Hepatocyte (in vitro differentiated cells): ENCODE measurements at places on chromosomes 11 and 22. TPM values are rescaled to one million over a fixed set of nuclear protein-coding genes. Genes with fewer than 3 reads are reported as not detected.

DNA sequence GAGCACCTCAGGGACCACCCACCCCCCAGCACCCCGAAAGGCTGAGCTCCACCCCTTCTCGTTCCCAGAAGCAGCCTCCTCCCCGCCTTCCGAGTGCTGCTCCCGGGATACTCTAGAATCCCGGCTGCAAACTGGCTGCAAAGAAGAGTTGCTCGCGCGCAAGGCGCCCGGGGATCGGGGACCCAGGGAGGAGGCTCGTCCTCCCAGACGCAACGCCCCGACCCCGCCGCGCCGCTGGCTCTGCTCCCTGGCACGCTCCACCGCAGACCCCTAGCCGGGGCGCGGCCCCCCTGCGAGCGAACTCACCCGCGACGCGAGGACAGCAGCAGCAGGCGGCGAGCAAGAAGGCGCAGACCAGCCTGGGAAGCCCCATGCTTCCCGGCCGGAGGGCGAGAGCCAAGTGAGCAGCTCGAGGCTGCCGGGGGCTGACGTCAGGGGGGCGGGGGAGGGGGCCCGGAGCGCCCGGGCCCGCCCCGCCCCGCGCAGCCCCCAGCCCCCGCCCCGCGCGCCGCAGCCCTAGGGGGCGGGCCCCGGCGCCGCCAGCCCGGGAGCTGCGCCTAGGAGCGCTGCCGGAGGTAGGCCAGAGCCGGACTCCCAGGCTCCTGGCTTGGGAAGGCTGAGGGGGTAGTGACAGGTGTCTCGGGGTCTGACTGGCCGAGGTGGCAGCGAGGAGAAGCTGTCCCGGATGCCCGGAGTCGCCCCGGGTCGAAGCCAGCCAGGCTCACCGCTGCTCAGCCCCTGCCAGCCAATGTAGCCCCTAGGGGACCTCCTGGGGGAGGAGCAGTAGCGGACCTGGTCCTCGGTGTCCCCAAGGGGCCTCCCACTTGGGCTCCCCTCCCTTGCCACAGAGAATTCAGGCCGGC lies at the start of gene MCAM:
TSS of gene MCAM (minus strand) at position 402 of the 863 bp plus-strand sequence. CDS start at position 373, 29 bp downstream.
- DNase-seq = peak; percentile 65

- no peak for DNase-seq
These were observed 7.6 kb upstream of the MS4A10 start for GRCh38 chr11:60777572-60777971.

DNA sequence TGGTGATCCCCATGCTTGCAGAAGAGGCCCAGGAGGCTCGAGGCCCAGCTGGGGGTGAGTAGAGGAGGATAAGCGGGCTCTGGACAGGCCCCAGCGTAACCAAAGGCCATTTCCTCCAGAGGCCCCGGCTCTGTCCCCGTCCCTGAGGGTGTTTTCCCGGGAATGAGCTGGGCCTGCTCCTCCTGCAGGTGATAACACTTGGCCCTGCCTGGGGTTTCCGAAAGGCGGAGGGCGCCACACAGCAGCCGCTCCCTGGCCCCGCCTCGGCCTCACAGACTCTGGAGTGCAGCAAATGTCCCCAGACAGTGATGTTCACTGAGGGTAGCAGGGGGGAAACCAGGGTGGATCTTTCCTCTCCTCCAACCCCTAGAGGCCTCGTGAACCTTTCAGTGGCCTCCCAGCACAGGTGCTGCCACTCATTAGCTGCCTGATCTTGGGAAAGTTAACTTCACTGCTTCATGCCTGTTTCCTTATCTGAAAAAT lies 10.5 kb upstream of the MGAT3 start:
- peak; percentile 66 for DNase-seq

DNA sequence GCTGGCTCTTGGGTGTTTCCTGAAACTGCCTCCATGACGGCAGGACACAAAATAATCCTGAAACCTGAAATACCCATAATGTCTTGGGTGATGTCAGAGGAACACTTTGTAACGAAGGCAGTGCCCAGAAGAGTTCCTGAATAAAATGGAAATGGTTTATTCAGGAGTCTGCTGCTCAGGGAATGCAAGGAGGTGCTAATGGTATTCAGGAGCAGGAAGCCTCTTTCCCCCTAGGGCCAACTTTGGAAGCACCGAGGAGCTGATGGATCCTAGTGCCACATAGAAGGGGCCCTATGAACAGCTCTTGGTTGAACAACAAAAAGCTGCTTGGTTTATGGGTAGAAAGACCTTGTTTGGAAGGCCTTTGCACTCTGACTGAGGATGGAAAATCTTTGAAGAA lies 15.5 kb downstream of the TREH start:
- no peak for DNase-seq

- no peak for DNase-seq
These were observed 64.0 kb downstream of the CCDC81 start for GRCh38 chr11:86438685-86439084.

GRCh38 chr11:76459846-76460245 lies 15.0 kb downstream of the EMSY start:
- no peak for DNase-seq

- no peak for DNase-seq
These were observed 1145.1 kb downstream of the LRRC4C start for GRCh38 chr11:40314327-40314726.

HBB gene
- polyA plus RNA-seq = not detected in 2 replicates

DNA sequence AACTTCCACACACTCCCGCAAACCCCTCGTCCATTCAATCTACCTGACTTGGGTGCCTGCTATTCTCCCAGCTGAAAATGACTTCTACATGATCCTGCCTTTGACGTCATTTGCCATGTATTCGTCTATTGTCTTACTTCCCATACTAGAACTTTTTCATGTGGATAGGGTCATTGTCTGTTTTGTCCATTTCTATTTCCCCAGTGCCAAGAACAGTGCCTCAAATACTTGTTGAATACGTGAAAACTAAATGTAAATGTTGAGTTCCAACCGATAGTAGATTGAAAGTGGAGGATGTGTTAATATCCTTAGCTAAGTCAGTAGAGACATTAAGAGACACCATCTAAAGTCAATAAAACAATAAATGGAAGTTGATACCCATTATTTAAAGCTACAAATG lies 935 bp downstream of the TRIM68 start:
- DNase-seq = no peak

DNA sequence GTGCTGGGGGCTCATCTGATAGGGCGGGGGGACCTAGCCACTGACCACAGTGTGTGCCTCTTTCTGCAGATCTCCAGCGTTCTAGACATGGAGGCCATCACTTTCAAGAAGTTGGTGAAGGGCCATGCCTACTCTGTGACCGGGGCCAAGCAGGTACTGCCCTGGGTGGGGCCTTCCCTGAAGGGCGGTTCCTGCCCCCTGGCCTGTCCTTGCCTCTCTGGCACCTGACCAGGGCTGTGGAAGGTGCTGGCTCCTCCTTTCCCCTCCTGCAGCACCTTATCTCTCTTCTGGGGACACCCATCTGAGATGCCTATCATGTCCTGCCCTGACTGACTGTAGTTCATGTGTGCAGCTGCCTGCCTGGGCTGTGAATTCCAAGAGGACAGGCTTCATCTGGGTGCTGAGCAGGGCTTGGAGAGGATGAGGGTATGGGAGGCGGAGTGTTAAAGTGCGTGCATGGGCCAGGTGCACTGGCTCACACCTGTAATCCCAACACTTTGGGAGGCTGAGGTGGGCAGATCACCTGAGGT lies 5.5 kb downstream of the CAPN1 start:
- DNase-seq = no peak

OAF gene
- 73.0 and 102 TPM in 2 replicates for polyA plus RNA-seq

GRCh38 chr11:119067371-119068222 lies at the start of gene VPS11:
TSS of gene VPS11 (plus strand) at chr11:119067818. CDS start at chr11:119067824, 6 bp downstream.
- DNase-seq = peak; percentile 99

DNA sequence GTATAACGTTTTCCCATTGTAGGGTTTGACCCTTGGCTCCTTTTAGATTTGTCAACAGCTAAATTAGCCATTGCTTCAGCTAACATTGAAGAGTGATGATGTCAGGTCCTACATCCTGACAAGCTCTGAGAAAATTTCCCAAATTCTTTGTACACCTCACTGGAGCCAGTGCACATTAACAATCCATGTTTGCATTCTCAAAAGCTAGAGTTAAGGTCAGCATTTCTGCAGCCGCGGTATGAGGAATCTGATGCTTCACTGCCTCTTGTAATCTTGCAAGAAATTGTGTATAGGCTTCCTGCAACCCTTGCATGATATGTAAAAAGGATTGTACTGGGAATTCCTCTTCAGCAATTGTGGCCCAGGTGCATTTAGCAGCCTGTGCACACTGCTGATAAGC lies 33.1 kb upstream of the NCAM1 start:
- no peak for DNase-seq

IGSF22 gene
- polyA plus RNA-seq = 0.22 TPM in 1 of 2 replicates, not detected in the other

GRCh38 chr22:40405178-40406062 lies 35.0 kb downstream of the SGSM3 start:
- no peak for DNase-seq

GRCh38 chr11:109390752-109391151 lies 31.2 kb upstream of the C11orf87 start:
- DNase-seq = no peak

DNA sequence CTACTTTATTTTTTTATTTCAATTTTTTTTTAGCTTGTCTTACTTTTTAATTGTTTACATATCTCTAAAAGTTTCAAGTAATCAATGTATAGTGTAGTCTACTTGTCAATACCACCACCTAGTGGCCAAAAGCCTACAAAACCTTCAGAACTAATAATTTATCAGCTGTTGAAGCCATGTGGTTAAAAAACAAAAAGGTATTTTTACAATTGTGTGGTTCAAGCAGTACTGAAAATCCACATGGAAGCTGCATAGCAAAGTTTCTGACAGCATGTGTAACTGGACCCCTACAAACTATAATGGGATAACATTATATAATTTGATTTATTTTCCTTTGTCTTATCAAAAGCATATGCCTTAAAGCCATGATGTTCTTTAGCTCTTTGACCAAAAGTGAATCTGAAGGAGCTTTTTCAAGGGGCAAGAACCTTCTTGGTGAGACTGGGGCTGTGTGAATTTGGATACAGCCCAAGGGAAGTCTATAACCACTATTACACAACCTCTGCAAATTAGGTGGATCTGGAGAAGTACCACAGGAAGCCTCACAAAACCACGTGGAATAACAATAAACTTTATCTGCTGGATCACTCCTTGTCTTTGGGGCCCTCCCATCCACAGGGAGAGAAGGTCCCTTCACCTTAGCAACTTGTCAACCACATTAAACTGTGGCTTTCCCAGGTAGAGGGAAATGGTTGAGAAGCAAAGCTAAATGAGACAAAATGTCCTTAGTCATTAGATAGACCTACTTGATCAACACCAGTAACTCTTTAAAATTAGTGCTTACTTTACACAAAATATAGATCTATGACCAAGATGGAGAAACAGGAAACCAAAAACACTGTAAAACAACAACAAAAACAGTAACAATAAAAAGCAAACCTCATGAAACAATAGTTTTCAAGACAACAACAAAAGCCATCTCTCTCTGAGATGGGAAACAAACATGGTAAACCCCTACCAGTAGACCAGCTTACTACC lies 9.9 kb downstream of the NARS2 start:
- peak; percentile 81 for DNase-seq

- no peak for DNase-seq
These were observed 17.6 kb upstream of the AMOTL1 start for GRCh38 chr11:94750319-94751217.

SULT4A1 gene
- 1.7 and 2.8 TPM in 2 replicates for polyA plus RNA-seq

DNA sequence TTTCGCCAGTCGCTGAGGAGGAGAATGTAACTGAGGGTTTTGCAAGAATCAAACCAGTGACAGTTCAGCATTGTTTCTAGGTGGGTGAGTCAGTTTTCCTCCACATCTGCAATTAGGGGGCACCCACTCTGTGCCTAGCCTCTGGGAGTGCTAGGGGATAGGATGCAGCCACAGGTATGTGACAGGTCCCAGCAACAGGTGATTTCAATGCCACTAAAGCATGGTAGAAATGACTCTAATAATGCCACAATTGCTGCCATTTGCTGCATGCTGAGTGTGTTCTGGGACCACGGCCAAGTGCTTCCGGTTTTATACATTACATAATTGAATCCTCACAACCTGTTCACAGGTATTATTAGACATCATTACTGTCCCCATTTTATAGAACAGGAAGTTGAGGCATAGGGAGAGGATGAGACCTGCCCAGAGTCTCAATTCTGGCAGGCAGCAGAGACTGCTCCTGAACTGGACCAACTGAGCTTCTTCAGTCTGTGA lies 556 bp downstream of the CRYBB2 start:
- no peak for DNase-seq

GRCh38 chr11:28606930-28607329 lies 498.7 kb downstream of the METTL15 start:
- DNase-seq = no peak

DNA sequence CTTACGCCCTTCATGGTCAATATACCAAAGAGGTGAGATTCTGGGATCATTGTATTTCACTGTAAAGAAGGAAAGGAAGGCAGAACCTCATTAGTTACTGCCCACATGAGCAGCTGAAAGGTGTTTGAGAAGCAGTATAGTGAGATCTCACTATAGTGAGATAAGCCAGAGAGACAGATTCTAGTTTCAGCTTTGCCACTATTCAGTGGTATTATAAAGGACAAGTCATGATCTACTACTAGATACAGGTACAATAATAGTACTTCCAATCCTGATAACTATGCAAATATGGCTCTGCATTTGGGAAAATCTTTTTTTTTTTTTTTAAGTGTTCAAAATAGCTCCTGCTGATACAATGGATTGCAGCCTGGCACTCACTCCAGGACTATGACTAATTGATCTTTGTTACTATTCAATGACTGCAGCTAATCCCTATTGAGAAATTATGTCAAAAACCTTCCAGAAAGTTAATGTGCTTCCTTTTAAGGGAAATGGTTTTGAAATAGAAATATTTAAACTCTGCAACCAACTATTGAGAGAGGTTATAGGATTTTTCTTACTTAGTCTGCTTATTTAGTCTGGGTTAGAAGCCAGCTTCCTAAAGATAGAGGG lies 8.3 kb upstream of the DLAT start:
- no peak for DNase-seq

PSMA1 gene
- polyA plus RNA-seq = 214 and 243 TPM in 2 replicates

GRCh38 chr11:2097998-2098690 lies 41.0 kb downstream of the IGF2 start:
- no peak for DNase-seq

DNA sequence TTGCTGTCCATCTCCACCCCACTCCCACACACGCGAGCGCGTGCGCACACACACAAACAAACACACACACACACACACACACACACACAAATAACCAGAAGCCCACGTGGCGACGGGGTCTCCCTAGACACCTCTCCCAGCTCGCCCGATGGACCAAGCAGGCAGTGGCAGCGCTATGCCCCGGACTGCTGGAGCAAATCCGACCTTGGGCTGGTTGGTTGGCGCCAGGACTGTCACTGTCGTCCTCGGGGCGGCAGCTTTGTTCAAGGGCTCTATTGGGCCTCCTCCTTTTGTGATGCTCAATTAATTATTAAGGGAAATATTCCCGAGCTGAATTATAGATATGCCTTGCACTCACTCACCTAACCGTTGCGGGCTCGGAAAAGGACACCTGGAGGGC lies 1.7 kb upstream of the KCNA4 start:
- no peak for DNase-seq

PHETA2 gene
- polyA plus RNA-seq = 8.3 and 9.3 TPM in 2 replicates

DNA sequence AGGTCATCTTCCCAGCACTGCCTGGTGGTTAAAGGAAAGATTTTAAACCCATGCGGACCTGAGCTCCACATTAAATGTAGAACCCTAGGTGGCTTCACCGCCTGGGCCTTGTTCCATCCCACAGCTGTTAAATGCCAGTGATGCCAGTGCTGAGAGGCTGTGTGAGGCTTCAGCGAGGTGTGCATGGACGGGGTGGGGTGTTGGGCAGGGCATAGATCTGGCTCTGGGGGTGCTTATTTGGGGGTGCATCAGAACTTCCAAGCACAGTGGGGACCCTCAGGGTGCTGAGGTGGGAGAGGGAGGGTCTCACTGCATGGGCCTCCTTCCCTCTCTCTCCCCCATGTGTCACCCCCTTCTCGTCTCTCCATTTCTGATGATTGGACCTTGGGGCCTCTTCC lies 90.1 kb upstream of the B3GAT1 start:
- DNase-seq = no peak

SMIM35 gene
- polyA plus RNA-seq = not detected in 2 replicates

NAV2 gene
- polyA plus RNA-seq = 23.7 and 38.1 TPM in 2 replicates
